ENCODE measurements at places on chromosomes 5 and 9.

DNA sequence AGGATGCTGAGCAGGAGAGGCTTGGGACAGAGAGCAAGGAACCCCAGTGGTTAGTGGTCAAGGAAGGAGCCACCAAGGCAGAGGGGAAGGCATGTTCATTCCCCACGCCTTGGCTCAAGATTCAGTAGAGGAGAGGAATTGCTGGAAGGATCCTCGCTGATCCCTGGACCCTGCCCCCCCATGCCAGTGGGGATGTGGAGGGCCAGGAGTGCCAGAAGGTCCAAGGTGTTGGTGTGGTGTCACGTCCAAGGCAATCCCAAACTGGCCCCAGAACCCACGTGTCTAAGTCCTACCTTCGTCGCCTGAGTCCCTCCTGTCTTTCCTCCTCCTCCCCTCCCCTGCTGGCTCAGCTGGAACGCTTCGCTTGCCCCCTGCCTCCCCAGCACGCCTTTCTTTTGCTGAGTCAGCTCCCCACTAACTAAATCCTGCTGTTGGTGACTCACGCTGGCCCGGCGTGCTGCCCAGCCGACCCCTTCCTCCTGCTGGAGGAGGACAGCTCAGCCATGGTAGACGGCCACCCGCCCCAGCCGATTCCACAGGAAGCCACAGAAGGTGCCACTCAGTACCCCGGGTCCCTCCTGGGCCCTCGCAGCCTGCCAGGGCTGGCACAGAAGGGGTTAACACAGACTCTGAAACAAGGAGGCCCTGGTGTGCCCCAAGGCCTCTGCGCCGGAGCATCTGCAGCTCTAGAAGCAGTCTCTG, 37.6 kb upstream of the ORM1 start:
- no peak for DNase-seq

- no peak for DNase-seq
These were observed 23.5 kb downstream of the PTTG1 start for GRCh38 chr5:160445132-160445531.

DNA sequence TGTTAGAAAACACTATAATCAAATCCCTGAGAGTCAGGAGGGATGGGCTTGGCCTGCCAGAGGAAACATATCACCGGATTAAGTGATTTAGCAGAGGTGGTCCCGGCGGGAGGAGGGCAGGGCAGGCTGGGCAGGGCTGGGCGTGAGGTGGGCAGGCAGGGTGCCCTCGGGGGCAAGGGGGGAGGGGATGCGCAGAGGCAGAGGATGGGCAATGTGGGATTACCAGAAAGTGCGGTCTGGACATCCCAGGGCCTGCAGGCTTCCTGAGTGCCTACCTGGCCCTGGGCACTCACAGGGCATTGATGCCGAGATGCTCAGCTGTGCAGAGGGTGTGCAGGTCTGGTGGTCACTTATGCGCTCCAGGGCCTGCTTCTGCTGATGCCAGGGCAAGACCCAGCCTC, 115.2 kb downstream of the ADAMTS2 start:
- DNase-seq, result no peak

DNA sequence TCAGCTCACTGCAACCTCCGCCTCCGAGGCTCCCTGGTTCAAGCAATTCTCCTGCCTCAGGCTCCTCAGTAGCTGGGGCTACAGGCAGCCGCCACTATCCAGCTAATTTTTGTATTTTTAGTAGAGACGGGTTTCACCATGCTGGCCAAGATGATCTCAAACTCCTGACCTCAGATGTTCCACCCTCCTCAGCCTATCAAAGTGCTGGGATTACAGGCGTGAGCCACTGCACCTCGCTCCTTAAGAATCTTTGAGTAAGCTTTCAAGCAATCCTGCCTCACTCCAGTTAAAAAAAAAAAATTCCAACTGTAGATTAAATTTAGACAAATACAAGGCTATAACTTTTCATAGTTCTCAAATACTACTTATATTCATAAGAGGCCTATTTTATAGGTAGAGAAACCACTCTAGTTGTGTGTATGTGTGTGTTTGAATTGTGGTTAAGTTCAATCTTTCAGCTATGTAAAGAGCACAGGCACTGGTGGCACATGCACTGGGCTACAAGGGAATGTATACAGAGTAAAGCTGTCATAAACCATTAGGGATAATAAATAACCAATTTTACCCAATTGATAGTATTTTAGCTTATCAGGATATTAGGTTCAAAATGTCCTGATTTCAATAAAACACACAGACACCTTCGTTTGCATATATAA, 50.6 kb upstream of the RAPGEF6 start:
- no peak for DNase-seq

GRCh38 chr9:127336506-127337352, 60.2 kb upstream of the SLC2A8 start:
- DNase-seq, result no peak

GRCh38 chr9:137303151-137303892, 1.3 kb upstream of the NRARP start:
- no peak for DNase-seq

GRCh38 chr5:174616036-174616435, 108.3 kb upstream of the MSX2 start:
- DNase-seq, result no peak

DNA sequence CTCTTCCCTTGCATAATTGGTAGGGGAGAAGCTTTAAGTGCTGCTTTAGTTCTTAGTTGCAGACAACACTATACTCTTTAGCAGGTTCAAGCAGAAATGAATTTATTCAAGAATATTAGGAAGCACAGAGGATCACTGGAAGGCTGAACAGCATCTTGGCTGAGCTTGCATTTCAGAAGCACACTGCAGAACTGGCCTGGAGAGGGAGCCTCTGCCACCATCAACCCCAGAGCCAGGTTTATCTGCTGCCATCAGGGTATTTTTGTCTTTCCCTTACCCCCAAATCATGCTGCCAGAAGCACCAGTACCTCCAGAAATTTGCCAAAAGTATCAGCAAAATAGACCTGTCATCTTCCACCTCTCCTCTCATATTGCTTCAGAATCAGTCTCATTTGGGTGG, 440.7 kb downstream of the DMAC1 start:
- no peak for DNase-seq

DNA sequence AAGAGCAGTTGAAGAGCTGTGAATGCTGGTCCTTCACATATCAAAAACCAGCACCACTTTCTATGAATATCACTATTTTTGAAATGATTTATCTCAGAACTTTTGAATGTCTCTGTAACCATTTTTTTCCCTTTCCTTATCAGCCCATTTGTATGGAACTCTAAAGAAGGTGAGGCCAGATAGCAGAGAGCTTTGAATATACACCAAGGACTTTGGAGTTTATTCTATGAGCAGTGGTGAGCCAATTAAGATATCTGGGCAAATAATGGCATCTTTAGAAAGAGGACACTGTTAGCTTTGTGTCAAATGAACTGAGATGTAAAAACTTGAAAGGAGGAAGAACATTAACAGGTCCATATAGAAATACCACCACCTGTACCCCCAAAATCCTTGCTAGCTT, 22.0 kb downstream of the KCTD16 start:
- DNase-seq, result no peak

- no peak for DNase-seq
These were observed 210.3 kb downstream of the SREK1 start for GRCh38 chr5:66354422-66354821.

DNA sequence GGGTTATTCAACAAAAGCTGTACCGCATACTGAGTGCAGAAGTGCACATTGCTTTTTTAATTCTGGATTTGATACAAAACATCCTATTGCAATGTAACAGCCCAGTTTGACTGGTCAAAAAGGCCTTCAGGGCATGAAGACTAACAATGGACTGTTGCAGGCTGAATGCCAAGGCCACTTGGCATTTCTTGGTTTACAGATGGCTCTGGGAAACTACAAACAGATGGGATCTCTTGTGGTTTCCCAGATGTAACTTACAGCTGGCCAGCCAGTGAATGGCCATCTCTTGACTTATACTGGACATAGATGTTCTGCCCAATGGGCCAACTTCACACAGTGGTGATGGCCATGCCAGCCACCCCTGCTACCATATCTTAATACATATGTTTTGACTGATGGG, 36.8 kb downstream of the UGT3A2 start:
- no peak for DNase-seq

GRCh38 chr5:82396871-82397514, 118.8 kb upstream of the RPS23 start:
- no peak for DNase-seq

- DNase-seq, result no peak
These were observed 108.9 kb upstream of the LHFPL2 start for GRCh38 chr5:78757269-78758053.

DNA sequence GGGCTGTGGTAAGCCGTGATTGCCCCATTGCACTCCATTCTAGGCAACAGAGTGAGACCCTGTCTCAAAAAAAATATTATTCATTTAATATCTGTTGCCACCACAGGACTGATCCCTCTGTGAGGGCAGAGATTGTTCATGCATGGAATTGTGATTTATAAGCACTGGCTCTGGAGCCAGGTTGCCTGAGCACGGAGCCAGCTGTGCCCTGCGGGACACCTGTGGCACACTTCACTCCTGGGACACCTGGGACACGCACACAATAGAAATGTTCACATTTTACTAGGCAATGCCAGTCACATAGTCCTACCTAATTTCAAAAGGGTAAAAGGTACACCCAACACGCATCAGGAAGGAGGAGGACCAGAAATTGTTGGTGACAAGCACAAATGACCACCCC, 83.0 kb upstream of the GABRP start:
- no peak for DNase-seq

DNA sequence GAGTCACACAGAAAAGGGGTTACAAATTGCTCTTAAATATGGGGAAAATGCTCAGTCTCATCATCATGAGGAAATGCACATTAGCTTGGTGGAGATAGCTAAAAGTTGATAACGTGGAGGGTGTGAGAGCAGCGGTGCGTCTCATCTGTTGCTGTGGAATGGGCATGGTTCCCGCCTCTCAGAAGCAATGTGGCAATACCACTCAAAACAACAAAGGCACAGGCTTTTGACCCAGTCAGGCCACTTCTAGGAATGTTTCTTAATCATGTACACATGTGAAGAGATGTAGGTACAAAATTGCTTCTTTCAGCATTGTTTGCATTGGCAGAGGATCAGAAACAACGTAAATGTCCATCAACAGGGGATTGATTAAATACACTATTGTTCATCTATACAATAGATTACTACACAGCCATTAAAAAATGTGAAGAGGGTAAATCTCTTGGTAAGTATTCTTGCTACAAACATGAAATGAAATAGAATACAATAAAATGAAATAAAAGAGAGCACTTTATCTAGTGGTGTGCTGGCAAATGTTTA, 212.6 kb upstream of the MSX2 start:
- no peak for DNase-seq

- DNase-seq, result no peak
These were observed 53.1 kb downstream of the MAP1B start for GRCh38 chr5:72160329-72160728.

- peak; percentile 26 for DNase-seq
These were observed 720 bp downstream of the TUSC1 start for GRCh38 chr9:25677301-25678146.

DNA sequence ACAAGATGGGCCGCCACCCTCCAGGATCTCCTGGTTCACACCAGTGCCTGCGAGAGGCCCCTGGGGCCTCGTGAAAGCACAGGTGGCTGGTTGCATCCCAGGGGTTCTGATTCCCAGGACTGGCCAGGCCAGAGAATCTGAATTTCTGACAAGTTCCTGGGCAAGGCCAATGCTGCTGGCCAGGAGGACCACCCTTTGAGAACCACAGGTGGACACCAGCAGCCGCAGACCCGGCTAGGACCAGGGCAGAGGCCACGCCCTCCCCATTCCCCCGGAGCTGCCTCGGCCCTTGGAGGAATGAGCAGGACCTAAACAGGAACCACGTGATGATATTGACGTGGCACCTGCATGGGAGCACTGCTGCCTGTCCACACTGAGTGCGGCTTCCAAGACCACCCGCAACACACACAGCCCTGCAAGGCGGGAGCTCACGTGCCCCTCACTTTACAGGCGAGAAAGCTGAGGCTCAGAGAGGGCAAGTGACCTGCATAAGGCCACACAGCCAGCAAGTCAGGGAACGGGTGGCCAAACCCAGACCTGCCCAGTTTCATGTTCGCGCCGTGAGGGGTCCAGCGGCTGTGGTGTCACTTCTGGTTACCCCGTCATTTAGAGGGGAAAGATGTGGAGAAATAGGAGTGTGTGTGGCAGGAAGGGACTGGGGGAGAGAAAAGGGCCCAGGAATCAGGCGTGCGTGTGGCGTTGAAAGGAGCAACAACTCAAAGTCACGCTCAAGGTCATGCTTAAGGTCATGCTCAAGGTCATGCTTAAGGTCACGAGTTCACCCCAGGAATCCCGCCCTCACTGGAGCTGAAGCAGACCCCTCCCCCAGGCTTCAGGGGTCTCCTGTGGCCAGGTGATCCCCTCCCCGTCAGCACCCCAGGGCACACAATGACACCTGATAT, 105.9 kb upstream of the IER5L start:
- no peak for DNase-seq

DNA sequence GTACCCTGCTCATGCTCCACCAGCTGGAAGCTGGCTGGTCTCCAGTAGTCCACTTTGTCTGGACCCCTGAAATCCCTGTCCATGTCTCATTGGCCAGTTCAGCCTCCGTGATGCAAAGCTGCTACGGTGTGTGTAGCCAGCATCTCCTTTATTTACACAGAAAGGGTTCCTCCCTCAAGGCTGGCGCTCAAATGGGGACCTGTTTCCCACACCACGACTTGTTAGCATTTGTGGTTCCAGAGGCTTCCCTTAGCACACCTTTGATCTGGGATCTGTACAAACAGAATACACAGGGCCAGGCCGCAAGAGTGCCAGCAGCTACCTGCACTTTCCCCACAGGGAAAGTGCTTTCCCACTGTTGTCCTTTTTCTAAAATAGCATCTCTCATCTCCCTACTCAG, 5.7 kb upstream of the SMU1 start:
- DNase-seq, result no peak

GRCh38 chr9:69444021-69444420, 119.0 kb downstream of the ENTREP1 start:
- no peak for DNase-seq

DNA sequence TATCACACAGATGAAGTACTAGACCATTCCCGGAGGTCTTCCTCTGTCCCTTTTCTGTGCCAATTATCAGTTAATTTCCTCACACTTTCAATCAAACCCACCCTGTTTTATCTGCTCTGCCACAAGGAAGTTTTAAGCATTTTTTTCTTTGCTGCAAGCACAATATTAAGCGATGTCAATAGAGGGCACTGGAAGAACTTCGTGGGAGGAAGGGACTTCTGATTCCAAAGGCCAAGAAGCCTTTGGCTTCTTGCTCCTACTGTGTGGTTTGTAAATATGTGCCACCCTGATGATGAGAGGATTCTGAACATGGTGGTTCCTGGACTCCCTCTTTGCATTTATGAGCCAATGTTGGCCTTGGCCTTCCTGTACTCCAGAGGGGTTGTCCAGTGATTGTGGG, 1712.5 kb upstream of the C9orf72 start:
- no peak for DNase-seq
